ENCODE measurements at places on chromosomes 4 and X. TPM values are rescaled to one million over a fixed set of nuclear protein-coding genes. Genes with fewer than 3 reads are reported as not detected.
A peak's percentile ranks its signal among the peaks of the same experiment; 100 is the strongest.

The RXFP1 gene
- 15.3 TPM for total RNA-seq

The NPY2R gene
- total RNA-seq: not detected

The POLN gene
- 0.69 TPM for total RNA-seq

The AMBN gene
- total RNA-seq: not detected

DNA sequence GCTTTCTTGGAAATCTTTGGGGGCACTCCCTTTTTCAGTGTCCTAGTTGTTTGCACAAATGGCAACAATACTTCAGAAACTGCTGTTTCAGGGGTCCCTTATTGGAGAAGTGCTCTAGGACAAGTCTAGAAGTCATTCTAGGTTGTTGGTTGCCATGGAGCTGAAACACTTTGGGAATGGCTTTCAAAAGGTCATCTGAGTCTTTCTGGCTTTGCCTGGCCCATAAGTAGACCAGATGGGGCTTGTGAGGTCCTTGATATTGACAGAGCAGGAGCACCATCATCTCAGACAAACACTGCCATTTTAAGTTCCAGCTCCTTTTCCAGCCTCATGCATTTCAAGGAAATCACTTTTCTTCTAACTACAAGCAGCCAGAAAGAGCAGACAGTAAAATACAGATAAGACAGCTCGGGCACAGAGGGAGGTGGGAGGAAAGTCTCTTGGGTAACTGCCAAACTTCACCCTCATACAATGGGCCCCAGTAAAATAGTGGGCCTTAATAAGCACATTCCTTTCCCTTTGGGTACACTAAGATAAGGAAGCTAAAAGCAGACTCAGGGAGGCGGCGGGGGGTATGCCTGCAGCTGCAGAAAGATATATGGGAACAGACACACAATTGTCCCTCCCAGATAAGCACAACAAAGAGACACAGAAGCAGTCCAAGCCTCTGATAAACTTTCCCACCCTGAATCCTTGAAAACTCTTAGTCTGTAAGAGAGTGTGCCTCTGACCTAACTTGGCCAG is 8.5 kb upstream of the NXF3 start:
- H3K4me1 ChIP-seq: no peaks in the 10 kb centered on the region
- H3K27me3 ChIP-seq: peaks cover 12% of the 10 kb centered on the region
- no peak for DNase-seq
- no peak overlapping the region for H3K27ac ChIP-seq

The CSTF2 gene
- total RNA-seq: 17.0 TPM

DNA sequence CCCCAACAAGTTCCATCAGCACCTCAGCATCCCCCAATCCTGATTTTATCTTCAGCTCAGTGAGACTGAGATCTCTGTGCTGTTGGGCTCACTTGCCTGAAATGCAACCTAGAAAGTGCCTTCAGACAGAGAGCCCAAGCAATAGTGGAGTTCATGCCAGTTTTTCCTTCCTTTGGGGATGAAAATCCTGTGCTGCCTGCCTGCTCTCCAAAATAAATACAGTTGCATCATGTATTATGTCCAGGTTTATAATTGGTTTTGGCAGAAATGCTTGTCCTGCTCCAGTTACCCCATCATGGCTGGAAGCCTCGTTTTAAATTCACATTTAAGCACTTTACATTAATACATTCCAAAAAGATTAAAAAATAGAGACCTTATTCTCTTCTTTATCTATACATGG is 1865.5 kb upstream of the TENM3 start:
- H3K4me1 ChIP-seq: no peaks in the 10 kb centered on the region
- H3K27ac ChIP-seq: no peak overlapping the region
- H3K4me3 ChIP-seq: no peak overlapping the region
- H3K27me3 ChIP-seq: no peaks in the 10 kb centered on the region
- H3K36me3 ChIP-seq: no peaks in the 10 kb centered on the region

DNA sequence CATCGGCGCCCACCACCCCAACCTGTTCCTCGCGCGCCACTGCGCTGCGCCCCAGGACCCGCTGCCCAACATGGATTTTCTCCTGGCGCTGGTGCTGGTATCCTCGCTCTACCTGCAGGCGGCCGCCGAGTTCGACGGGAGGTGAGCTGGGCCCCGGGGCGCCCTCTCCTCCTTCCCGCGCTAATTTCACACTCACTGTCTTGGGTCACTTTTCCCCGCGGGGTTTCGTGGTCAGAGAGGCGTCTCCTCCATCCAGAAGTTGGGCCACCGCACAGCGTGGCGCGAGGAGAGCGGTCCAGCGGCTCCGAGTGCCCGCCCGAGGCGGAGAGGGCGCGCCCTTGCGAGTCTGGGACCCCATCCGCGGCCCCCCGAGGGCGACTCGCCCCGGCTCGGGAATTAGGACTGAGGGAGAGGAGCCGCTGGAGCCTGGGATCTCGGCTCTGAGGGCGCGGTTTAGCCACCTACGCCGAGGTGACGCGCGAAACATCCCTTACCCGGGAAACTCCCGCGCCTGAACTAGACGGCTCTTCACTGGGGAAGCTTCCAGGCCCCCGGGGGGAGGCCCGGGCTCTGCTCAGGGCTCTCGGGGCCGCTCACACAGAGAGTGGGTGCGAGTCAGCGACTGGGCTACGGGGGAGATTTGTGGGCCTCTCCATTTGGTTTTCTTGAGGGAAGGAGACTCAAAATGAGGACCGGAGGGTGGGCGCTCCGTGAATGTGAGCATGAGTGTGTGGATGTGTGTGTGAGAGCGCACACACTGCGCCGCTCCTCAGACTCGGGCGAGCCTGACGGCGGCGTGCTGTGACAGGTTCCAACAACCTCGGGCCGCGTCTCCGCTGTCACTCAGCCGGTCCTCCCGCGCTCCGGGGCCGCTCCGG is 551 bp downstream of the NPNT start:
- peaks cover 22% of the 10 kb centered on the region for H3K27me3 ChIP-seq
- no peak overlapping the region for H3K4me3 ChIP-seq
- H3K27ac ChIP-seq: no peak overlapping the region
- H3K4me1 ChIP-seq: peaks cover 6% of the 10 kb centered on the region

DNA sequence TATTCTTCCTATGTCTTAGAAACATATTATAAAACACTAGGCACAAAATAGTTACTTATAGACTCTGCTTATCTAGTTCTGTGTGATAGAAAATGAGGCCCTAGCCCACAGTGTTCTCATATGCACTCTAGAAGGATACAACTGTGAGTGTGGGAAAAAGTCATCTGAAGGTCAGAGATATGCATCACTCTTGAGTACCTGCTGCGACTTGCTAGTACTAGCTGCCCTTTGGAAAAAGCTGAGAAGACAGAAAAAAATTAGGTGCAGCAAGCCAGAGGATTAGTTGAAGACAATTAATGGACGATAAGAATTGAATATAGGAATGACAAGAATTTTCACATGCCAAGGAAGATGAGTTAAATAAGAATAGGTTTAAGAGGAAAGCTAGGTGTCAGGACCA is 61.3 kb downstream of the MTHFD2L start:
- H3K27ac ChIP-seq: no peak overlapping the region
- no peak overlapping the region for H3K4me3 ChIP-seq
- no peaks in the 10 kb centered on the region for H3K36me3 ChIP-seq
- no peaks in the 10 kb centered on the region for H3K4me1 ChIP-seq

The BEX2 gene
- total RNA-seq: 109 TPM

DNA sequence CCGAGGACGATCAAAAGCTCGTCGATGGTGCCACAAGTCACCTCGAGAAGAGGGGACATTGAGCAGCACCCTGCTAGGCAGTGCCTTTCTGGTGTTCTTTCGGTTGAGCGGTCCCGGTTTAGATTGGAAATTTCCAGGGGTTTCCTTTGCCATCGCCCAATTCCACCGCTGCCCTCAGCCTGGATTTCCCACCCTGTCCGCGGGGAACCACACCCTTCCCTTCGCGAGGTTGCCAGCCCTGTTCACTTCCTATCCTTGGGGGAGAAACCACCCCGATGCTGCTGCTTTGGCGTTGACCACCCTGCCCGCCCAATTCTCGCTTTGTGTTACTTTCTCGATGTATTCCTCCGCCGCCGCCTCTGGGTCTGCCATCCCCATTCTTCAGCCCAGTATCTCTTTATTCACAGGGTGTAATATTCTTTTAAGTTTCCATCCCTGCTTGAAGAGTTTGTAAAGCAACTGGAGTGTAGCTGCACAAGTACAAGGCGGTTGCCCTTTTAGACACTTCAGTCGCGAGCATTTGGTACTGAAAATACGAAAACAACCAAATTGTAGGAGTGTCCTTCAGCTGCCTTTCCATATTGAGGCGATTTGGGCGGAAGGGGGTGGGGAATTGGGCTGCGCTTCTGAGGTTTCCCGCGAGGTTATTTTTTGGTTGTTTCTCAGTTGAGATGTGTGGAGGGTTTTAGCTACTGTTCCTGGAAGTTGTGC is 1.1 kb downstream of the OGT start:
- peak; percentile 62 for DNase-seq
- H3K4me3 ChIP-seq: peak overlapping the region; percentile 73
- H3K4me1 ChIP-seq: peaks cover 24% of the 10 kb centered on the region
- no peaks in the 10 kb centered on the region for H3K27me3 ChIP-seq

GRCh38 chrX:314781-315595 is 3.6 kb downstream of the GTPBP6 start:
- no peak overlapping the region for H3K27ac ChIP-seq
- no peaks in the 10 kb centered on the region for H3K27me3 ChIP-seq

GRCh38 chrX:134020910-134021309 is 35.5 kb upstream of the GPC3 start:
- no peaks in the 10 kb centered on the region for H3K4me1 ChIP-seq
- no peak overlapping the region for H3K4me3 ChIP-seq
- no peaks in the 10 kb centered on the region for H3K36me3 ChIP-seq

DNA sequence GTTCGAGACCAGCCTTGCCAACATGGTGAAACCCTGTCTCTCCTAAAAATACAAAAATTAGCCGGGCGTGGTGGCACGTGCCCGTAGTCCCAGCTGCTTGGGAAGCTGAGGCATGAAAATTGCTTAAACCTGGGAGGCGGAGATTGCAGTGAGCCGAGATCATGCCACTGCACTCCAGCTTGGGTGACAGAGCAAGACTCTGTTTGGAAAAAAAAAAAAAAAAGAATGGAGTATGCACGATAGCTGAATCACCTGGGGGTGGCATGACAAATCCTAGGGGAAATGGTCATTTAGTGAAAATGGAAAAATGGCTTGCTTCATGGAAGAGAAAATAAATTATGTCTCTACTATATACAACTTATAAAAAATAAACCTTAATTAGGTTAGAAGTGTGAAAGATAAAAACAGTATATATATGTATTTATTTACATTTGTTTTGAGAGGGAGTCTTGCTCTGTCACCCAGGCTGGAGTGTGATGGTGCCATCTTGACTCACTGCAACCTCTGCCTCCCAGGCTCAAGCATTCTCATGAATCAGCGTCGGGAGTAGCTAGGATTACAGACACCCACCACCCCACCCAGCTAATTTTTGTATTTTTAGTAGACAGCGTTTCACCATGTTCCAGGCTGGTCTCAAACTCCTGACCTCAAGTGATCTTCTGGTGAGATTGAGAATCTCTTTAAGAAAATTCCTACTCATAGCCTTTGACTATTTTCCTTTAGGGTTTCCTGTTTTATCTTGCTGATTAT is 19.3 kb upstream of the ING2 start:
- H3K27ac ChIP-seq: no peak overlapping the region
- H3K4me3 ChIP-seq: no peak overlapping the region
- no peaks in the 10 kb centered on the region for H3K27me3 ChIP-seq
- no peaks in the 10 kb centered on the region for H3K4me1 ChIP-seq
- H3K36me3 ChIP-seq: no peaks in the 10 kb centered on the region
- DNase-seq: no peak

The ZNF630 gene
- 0.74 TPM for total RNA-seq

The AMER1 gene
- total RNA-seq: 5.4 TPM

DNA sequence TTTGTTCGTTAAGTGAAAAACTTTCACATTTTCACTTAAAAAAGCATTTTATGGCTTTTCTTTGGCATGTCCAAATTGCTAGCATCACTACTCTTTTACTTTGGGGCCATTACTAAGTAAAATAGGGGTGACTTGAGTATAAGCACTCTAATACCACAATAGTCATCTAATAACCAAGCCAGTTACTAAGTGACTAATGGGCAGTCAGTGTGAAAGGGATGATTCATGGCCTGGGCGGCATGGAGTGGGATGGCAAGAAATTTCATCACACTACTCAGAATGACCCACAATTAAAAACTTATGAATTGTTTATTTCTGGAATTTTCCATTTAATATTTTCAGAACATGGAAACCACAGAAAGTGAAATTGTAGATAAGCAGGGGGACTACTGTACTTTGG is 60.9 kb downstream of the BMP15 start:
- H3K27me3 ChIP-seq: peaks cover 23% of the 10 kb centered on the region
- H3K27ac ChIP-seq: no peak overlapping the region
- H3K4me1 ChIP-seq: no peaks in the 10 kb centered on the region
- H3K36me3 ChIP-seq: no peaks in the 10 kb centered on the region
- DNase-seq: no peak

GRCh38 chrX:50072110-50072509 is 128.7 kb downstream of the AKAP4 start:
- no peaks in the 10 kb centered on the region for H3K36me3 ChIP-seq
- no peaks in the 10 kb centered on the region for H3K4me1 ChIP-seq
- DNase-seq: no peak
- H3K27ac ChIP-seq: no peak overlapping the region
- no peak overlapping the region for H3K4me3 ChIP-seq

DNA sequence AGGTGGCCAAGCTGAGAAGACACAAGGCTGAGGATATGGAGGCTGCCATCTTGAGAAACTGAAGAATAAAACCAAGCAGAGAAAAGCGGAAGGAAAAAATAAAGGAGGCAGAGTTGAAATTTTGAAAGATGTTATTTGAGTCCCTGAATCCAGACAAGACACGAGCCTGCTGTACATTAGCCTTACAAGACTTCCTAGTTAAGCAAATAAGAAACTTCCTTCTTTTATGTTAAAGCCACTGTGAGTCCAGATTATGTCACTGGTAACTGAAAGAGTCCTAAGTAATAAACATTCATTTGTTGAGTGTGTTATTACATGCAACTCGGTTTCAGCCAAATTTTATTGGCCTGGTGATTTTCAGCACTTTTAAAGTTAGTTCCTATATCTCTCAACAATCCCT is 30.4 kb downstream of the DRD5 start:
- H3K27me3 ChIP-seq: no peaks in the 10 kb centered on the region
- no peak for DNase-seq
- no peak overlapping the region for H3K4me3 ChIP-seq
- no peak overlapping the region for H3K27ac ChIP-seq

DNA sequence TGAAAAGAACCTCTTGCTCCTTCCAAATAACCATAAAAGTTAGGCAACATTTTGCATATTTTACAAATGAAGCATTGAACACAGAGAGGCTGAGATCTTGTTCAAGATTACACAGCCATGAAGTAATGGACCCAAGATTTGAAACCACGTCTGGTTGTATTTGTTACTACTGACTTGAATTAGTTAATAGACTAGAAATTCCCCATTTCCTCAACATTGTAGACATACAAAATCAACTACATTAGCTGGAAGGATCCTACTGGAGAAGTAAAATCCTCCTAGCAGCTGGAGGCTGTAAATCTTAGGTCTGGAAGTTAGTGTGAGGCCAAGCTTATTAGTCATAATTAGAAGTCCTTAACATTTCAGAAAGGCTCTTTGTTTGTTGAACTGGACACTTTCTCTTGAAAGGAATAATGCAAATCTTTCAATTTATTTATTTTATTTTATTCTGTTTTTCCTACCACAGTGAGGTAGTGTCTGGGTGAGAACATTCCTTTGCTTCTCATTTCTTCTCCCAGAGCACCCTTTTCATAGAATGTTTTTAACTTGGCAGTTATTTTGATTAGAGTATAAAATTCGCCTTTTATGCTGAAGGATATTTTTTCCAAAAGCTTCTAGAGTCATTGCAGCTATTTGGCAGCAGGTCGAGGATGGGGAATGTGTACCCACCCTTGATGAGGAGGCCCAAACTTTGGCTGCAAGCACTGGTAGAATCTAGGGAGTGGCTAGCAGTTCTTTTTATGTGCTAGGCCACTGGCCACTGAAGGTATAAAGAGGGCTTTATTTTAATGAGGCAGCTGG is 62.0 kb upstream of the CLNK start:
- no peak for DNase-seq
- H3K4me1 ChIP-seq: no peaks in the 10 kb centered on the region
- no peak overlapping the region for H3K4me3 ChIP-seq

Data from adrenal gland (tissue), 19 donors.